ENCODE measurements at places on chromosomes 3 and 15. TPM values are rescaled to one million over a fixed set of nuclear protein-coding genes. Genes with fewer than 3 reads are reported as not detected.

GRCh38 chr3:117126946-117127546 is 417.5 kb downstream of the TUSC7 start:
- no peak for DNase-seq

DNA sequence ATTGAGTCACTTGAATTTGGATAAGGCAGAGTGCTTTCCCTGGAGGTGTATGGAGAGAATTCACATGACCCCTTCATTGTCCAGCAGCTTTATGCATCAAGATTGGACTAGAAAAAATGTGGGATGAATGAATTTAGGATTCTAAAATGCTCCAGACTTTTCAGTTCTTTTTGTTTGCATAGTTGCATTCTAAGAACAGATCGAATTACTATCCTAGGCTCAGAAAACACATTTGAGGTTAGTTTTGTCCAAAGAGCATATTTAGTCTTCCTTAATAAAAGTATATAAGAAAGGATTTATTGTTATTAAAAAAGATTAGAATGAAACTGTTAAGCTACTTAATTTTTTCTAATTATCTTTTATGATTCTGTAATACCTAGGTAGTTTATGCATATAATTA is 127.4 kb downstream of the UBE2E2 start:
- DNase-seq = peak; percentile 11

GRCh38 chr15:33742306-33742705 is 226.0 kb upstream of the CHRM5 start:
- no peak for DNase-seq

DNA sequence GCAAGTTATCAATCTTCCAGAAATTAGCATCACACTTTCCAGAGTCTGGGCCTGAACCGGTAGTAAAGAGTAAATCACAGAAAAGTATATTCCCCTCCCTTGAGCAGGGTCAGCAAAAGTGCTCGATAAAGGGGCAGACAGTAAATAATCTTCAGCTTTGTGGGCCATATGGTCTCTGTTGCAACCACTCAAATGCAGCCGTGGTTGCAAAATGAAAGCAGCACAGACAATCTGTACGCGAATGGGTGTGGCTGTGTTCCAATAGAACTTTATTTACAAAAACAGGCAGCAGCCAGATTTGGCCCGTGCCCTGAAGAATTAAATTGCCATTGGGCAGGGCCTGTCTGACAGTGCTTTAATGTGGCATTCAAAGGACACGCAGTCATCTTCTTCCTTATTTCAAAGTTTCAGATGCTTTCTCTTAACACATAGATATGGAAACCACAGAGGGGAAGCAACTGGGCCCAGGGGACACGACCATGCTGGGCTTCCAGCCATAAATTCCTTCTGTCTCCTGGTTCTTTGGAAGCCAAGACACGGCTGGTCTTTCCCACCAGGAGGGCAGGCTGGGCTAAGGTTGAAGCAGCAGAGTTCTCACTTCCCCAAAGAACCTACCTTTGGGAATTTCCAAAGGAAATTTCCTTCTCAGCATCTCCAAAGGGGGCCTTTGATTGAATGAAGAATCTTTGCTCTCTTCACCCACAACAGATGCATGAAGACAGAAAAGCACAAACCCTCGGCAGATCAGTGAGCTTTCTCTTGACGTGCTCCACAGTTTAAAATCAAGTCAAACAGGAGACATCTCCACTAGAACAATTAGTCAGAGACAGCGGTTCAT is 489.8 kb upstream of the PROK2 start:
- peak; percentile 75 for DNase-seq

Gene AP3B2
- not detected for total RNA-seq
